ENCODE measurements at places on chromosomes 7 and 10.
A peak's percentile ranks its signal among the peaks of the same experiment; 100 is the strongest.

DNA sequence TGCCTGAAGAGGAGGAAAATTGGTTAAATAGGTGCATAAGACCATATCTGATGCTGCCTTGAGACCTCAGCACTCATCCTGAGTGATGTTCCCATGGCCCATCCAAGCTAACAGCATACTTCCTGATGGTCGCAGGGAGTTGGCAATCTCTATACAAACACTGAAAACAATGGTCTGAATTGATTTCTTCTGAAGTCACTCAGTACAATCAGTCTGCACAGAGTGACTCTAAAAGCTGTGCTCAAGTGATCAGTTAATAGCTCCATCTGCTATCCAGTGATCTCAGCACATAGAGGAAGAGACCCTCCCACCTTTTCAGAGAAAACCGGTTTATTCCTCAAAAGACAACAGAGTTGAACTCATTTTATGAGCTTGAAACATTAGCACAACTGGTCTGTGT, 3.9 kb downstream of the PPP1R17 start:
- DNase-seq = no peak

- DNase-seq = no peak
Measured at GRCh38 chr7:73851410-73852338, 9.3 kb upstream of the TMEM270 start.

DNA sequence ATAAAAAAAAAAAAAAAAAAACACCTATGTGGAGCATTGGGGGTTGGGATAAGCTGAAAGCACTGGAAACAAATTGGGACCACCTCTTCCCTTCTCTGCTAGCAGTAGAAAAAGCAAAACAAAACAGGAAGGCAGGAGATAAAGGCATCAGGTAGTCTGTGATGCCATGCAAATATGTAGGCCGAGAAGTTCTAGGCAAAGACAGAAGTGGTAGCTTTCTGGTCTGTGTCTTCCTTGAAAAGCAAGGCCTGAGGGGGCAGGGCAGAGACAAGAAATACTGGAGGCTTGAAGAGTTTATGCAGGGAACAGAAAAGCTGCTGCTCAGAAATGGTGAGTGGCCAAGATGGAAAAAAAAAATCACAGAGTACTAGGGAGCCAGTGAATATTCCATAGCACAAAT, 111.1 kb downstream of the ELMO1 start:
- no peak for DNase-seq

DNA sequence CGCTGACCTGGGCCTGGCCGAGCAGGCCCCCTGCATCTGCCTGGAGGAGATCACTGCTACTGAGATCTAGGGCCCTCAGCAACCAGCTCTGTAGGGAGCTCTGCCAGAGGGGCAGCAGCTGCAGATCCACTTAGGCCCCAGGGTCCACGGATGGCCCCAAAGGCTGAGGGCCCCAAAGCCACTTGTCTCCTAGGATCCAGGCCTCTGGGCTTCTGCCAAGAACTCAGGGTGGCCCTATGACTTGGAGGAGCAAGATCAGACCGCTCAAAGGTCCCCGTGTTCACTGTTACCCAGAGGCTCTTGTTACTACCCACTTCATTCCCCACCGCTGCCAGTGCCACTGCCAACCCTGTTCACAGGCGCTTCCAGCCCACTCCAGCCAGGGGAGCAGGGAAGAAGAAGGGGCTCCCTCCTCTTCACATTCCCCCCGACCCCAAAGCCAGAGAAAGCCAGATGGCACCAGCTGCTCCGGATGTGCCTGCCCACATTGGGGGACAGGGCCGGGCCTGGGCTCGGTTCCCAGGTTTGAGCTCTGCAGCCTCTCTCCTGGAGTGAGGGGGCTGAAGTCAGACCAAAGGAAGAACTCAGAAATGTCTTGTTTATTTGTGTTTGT, 7.6 kb downstream of the LZTS2 start:
- DNase-seq = peak; percentile 34

DNA sequence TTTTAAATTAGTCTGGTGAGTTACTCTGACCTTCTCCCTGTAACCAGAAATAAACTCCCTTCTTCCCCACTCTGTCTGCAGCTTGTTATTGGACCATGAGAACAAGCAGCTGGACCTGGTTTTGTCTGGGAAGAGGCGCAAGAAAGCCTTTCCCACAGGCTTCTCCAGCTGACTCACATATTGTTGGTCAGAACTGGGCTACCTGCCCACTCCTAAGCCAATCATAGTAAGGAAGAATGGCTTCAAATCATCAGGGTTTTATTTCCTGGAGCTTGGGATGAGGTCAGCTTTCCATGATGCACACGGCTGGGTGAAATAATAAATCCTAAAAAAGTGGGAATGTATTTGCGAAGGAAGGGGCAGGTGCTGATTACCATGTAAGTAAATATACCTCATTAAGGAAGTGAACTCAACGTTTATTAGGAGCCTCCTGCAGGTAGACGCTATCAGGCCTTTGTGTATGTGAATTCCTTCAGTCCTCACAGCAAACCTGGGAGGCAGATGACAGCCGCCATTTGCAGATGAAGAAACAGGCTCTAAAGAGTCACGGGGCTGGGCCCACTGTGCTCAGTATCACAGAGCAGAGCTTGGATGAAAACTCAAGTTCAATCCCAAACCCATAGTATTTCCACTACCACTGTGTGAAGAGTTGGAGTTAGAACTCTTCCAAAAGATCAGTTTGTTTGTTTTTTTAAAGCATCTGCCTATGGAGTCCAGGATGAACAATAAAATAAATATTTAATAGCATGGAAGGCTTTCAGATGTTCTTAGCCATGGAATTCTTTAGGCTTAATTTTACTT, 32.8 kb downstream of the IL15RA start:
- DNase-seq = peak; percentile 48

DNA sequence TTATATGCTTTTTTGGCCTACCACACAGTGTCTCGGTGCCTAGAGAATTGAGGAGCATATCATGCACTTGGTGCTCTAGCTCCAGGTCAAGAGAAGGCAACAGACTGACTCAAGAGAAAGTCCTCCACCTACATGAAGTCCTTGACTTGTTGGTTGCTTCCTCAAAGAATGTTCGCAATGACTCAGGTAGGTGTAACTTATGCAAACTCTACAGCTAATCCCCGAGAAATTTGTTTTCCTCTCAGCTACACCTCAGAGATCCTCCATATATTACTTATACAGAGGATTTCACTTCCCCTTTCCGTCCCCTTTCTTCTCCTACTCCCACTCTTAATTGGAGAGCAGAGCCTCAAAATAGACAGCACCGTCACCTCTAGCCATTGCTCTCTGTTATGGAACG, 1013.1 kb downstream of the KCNMA1 start:
- no peak for DNase-seq

DNA sequence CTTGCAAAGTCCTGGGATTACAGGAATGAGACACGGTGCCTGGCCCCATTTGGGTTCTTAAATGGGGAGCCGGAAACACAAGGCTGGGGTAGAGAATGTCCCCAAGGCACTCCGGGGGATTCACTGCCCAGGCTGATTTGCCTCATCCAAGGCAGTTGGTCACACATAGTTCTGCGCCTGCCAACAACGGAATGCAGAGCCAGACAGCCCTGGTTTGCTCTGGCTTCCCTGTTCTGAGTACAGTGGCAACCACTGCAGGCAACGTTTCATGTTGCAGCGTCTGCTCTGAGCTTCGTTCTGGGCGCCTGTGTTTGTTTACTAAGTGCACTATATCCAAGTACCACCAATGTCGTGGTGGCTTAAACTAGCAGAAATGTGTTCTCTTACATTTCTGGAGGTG, 61.7 kb upstream of the C1QL3 start:
- DNase-seq = no peak

GRCh38 chr7:155234158-155234492, 63.6 kb upstream of the INSIG1 start:
- no peak for DNase-seq

- no peak for DNase-seq
Measured at GRCh38 chr7:28207486-28208158, 27.0 kb upstream of the JAZF1 start.

GRCh38 chr10:120735773-120736371, 115.3 kb upstream of the WDR11 start:
- peak; percentile 24 for DNase-seq

DNA sequence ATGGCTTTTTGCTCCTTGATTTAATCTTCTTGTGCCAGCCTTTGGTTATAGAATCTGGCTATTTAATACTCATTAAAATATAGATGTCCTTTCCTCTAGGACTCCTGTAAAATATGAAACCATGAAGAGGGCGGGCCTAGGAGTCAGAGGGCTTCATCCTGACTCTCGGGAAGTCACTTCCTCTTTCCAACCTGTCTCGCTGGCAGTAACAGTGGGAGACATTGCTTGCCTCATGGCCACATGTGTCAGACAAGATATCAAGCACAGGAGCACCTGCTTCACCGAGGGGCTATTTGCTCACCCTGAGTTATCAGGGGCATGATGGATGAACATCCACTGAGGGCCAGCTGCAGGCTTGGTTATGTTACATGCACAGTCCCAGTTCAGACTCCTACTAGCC, 31.0 kb downstream of the SLIT1 start:
- no peak for DNase-seq

GRCh38 chr10:29057822-29058331, 231.0 kb upstream of the LYZL1 start:
- DNase-seq = no peak

DNA sequence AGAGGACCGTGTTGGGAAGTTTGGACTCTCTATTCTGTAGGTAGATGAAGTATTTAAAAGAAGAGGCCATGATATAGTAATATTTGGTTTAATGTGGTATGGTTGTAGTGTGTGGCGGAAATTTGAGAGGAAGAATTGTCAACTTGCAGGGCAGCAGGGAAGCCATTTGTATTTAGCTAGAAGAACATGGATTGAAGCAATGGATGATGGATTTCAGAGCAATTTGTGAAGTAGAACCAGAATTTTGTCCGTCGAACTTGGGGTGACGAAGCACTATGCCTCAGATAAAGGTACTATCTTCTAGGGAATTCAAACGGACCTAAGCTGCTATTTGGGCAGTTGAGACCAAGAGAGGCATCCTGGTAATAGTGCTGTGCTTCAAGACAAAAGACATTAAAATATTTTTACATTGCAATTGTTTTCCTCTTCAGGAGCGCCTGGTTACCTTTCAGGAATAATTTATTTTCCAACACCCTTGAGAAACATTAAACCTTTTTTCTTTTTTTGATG, 615 bp upstream of the WBP1L start:
- DNase-seq = no peak

DNA sequence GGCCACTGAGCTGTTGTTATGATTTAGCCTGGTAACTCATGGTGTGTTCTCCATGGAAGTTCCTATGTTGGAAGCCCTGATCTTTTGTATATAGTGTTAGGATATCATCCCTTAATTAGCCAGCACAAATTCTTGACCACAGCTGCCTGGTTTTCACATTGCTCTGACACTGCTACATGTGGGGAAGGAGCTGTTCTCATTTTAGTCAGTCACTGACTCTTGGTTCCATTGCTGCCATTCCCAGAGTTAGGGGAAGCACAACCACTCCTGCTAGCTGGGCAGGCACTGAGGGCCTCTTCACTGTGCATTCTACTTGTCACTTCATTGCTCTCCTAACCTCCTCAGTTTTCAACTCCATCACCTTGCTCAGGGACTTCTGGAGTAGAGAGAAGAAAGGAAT, 98.4 kb upstream of the GJD4 start:
- DNase-seq = no peak

- DNase-seq = no peak
Measured at GRCh38 chr7:50659329-50659965, 94.2 kb upstream of the DDC start.

Data from midbrain (tissue), 1 donor.